ENCODE measurements at places on chromosomes 1 and 21. TPM values are rescaled to one million over a fixed set of nuclear protein-coding genes. Genes with fewer than 3 reads are reported as not detected.

Gene CD34
- 98.8 TPM for polyA plus RNA-seq

DNA sequence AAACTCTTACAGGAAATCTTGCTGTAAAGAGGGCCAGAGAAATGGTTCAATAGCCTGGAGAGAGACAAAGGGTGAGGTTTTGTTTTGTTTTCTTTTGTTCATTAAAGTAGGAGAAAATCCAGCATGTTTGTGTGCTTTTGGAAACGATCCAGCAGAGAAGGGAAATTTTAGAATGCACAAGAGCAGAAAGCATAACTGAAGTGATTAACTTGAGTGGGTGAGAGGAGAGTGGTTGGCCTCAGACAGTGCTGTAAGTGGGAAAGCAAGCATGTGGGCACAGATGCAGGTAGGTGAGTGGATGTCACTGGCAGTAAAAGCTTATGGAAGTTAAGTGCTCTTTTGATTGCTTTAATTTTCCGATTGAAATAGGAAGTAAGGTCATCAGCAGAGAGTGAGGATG is 50.2 kb downstream of the EEIG2 start:
- DNase-seq, result no peak

Gene KLF17
- not detected for polyA plus RNA-seq

Gene KIF21B
- polyA plus RNA-seq, result 3.5 TPM

DNA sequence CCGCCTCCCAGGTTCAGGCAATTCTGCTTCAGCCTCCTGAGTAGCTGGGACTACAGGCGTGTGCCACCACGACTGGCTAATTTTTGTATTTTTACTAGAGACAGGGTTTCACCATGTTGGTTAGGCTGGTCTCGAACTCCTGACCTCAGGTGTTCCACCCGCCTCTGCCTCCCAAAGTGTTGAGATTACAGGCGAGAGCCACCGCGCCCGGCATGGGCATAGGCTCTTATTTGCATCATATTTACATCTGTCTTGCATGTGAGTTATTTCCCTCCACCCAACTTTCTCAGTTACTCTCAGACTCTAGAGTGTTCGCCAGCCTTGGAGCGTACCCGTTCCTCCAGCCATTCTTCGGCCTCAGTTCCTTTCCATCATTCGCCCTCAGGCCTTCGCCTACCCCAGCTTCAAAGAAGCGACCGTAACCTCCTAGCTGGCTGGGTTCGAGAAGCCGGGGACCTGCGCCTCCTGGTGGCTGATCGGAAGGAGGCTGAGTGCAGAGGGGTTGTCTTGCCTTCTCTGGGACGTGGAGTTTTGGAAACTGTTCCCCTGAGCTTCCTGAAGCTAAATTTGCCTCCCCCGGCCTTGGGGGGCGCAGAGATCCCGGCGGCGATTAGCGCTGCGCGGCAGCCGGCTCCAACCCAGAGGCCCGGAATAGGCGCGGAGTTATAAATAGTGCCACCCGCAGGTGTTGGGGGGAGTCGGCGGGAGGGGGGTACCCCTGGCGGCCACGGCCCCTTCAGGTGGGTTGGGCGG is 3.6 kb upstream of the ZBTB7B start:
- DNase-seq, result no peak

DNA sequence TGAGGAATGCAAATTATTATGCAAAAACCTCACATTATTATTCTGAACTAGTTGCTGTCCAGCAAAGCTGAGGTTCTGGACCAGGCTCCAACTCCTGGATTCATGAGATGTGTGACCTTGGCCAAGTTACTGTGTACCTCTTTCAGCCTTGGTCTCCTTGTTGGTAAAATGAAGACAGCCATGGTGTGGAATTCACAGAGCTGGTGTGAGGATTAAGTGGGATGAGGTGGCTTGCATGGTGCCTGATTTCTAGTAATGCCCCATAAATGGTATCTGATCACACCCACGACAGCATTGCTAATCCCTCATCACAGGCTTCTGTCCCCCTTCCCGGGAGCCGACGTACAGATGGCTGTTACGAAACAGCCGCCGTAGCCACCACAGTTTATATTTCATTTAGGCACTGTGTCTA is 59.6 kb downstream of the PGBD5 start:
- DNase-seq, result no peak

- no peak for DNase-seq
Measured at GRCh38 chr1:41800311-41800829, 118.4 kb downstream of the HIVEP3 start.

DNA sequence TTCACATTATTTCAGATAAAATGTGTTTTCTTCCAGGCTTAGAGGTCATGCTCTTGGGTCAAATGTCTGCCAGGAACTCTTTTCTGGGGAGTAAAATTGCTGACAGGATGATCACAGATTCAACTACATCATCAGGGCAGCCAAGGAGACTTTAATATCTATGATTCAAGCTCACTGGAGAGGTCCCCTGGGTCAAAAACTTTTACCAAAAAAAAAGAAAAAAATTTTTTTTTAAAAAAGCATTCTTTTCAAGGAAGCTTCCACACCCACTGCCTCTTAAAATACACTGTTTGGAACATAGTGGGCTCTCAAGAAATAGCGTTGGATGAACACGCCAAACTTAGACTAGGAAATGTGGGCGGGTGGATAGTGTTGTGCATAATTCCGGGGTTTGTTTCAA is 81.3 kb downstream of the TIAM1 start:
- no peak for DNase-seq

DNA sequence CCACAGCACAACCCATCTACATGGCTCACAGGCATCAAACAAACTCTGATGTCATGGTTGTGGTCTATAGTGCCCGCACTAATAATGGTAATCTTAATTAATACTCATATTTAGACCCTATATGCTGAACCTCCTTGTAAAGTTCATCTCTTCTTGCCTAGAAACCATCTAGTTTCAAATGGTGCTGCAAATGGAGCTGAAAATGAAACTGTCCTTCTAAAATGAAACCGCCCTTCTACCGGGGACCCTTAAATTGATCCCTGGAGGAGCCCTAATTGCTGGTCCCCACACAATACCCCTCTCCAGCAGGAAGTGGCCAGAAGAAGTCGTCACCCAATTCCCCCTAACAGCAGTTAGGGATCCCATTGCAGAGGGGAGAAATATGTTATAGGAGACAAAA is 612.6 kb downstream of the MRPL39 start:
- no peak for DNase-seq

Gene GPR37L1
- 0.07 TPM for polyA plus RNA-seq

GRCh38 chr1:149965440-149965839 is 28.8 kb upstream of the MTMR11 start:
- DNase-seq, result no peak

GRCh38 chr1:204348722-204349121 is 11.0 kb downstream of the PLEKHA6 start:
- peak; percentile 58 for DNase-seq

Gene NCF2
- 5.9 TPM for polyA plus RNA-seq

DNA sequence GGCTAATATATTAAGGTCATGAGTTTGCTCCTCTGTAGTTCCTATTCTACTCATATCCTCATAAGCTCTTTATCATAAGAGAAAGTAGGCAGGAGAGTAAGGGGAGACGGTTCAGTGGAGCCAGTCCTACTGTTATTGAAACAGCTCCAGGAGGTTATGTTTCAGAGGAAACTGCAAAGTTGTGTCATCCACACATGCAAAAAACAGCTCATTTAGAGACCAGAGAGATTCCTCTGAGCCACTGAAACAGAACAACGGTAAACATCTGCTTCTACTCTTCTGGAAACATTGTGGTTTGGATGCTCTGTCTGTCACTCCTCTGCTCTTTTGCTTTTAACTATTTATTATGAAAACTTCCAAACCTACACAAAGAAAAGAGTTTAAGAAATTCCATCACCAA is 66.3 kb upstream of the PPP2R5A start:
- DNase-seq, result peak; percentile 64
